Stimulated activated CD4-positive, alpha-beta T cell treated with anti-CD3 and anti-CD28 coated beads, Interleukin-1b, Interleukin-23, amount 100 ng/mL, for 1 hour (primary cell): ENCODE measurements at places on chromosomes 5 and 9.

GRCh38 chr5:61262080-61262479 lies 70.0 kb upstream of the ZSWIM6 start:
- no peak for DNase-seq

DNA sequence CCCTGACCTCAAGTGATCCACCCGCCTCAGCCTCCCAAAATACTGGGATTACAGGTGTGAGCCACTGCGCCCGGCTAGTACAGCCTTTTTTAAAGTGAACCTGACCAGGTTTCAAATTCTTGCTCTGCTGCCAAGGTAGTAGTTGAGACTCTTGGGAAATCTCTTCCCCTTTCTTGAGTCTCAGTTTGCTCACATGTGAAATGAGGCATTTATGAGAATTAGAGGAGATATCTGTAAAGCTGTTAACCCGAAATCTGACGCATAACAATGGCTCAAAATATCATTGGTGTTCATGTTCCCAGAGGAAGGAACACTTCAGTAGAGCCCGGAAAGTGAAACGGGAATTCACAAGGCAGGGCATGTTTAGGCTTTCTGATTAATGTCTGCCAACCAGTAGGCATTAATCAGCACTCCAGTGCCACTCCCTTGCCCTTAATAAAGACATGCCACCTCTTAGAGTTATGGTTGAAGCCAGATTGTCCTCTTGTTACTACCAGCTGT lies 1.5 kb downstream of the ARPC5L start:
- DNase-seq = no peak

GRCh38 chr9:89701221-89701798 lies 96.5 kb downstream of the GADD45G start:
- peak; percentile 55 for DNase-seq

DNA sequence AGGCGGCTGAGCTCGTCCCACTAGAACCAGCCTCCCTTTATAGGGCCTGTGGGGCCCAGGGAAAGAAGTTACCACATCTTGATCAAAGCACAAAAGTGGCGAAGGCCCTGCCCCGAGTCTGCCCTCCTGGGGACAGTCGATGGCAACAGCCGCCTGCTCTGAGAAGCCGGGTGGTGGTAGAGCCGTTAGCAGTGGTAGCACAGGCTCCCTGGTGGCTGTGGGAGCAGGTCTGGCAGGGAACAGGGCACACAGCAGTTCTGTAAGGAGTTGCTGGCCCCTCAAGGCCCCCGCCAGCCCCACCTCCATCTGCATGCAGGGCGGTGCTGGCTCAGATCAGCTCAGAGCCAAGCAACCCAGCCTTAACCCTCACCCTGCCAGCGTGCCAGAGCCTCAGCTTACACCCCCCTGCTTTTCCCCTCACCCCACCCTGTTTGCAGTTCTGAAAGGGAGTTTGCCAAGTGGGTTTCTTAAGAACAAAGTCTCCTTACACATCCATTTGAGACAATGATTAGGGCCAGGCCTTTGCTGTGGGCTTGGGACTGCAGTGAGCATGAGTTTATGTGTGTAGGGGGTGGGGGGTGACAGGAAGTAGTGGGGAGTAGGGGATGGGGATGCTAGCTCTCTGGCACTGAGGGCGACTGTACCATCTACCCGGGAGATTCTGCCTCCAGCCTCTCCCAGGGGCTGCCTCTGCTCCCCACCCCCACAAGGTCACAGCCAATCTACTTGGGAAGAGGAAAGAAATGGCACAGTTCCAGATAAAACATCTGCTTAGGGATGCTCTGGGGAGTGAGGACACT lies 11.8 kb downstream of the ACSL6 start:
- DNase-seq = no peak
